ENCODE measurements at places on chromosomes 3 and 15.

DNA sequence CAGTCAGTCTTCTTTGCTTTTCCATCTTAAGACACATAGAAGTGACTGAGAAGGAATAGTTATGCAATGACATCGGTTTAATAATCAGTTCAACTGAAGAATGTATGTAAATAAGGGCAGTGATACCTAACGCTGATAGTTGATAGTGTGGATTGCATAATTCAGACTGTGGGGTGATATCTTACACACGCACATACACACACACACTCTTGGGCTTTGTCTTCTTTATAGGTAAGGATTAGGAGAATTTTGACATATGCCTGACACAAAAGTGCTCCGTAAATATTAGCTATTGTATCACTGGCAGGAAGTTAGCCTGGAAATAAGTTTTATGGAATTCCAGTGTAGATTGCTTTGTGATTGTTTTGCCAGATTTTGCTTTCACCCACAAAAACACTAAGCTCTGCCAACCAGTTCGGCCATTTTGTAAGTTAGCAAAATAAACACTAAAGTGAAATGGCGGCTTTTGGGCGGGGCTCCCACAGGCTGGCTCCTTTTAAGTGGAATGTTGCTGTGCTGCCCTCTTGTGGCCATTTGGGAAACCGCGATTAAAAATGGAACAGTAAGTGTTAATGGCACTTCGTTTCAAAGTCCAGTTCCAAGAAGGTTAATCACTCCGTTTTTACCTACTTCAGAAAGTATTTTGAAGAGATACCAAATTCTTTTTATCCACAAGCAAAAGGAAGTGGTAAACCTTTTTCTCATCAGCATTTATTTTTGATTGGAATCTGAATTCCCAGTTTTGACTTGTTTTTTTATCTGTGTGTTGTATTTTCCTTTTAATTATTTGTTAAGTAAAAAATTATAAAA lies 17.7 kb downstream of the CHD2 start:
- peak; percentile 89 for DNase-seq

- no peak for DNase-seq
Observed at GRCh38 chr15:82653483-82654168, 6.5 kb upstream of the CPEB1 start.

DNA sequence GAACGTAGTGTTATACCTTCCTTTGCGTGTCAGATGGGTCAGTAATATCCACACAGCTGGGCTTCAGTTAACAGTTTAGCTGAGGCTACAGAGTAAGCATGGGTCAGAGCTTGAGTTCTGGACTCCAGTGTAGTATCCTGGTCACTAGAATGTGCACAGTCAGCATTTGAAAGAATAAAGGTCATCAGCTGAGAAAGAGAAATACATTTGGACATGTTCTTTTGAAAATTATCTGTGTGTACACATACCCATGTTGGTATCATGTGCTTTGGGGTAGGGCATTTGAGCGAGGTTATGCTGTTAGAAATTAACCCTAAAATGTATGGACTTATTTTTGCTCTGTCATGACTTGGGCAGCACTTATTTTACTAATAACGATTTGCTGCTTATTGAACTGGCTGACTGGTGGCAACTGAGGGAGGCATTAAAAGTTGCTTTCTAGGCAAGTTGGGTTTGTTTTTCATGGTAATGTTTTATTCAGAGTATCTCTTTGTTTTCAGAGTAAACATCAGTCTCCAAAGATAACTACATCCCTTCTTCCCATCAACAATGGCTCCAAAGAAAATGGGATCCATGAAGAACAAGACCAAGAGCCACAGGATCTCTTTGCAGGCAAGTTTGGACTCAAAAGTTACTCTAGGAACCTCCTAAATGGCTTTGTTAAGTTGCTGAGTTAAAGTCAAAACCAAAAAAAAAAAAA lies 16.4 kb downstream of the SNX1 start:
- no peak for DNase-seq

DNA sequence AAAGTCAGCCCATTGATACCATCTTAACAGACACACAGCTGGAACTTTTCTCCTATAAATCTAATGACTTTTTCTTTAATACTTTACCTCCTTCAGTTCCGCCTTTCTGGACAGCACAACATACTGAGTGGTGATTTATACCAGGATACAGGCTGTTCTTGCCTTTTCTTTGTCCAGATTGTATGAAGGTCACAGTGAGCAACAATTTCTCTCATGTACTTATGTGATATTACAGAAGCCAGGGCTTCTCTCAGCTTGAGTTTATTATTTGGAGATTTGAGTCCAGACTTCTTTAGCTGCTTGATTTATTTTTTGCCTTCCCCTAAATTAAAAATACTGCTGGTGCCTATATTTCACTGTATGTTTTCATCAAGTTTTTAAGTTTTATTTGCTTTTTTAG lies 976.0 kb downstream of the ROBO2 start:
- no peak for DNase-seq

DNA sequence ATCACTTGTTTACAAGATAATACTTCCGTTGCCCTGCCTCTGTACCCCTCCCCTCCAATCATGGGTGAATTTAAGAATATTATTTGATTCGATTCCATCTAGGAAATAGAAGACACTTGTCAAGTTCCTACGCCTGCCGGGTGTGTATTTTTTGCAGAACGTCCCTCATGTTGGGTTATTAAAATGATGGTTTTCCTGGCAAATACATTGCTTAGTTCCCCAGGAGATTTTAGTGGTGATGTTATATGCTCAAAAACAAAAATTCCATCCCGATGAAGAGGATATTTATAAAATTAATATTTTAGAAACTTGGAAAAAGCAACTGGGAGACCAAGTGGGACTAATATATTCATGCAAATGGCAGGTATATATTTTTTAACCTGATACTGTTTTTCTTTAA lies 548.4 kb downstream of the EDEM1 start:
- DNase-seq: no peak

DNA sequence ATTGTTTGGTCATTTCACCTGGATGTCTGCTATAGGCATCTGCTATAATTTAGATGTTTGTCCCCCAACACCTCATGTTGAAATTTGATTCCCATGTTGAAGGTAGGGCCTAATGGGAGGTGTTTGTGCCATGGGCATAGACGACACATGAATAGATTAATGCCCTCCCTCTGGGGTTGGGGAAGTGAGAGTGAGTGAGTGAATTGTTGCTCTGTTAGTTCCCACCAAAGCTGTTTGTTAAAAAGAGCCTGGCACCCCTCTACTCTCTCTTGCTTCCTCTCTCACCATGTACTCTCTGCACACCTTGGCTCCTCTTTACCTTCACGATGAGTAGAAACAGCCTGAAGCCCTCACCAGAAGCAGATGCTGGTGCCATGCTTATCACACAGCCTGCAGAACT lies 23.9 kb upstream of the SORD start:
- DNase-seq: no peak

GRCh38 chr3:4716706-4717362 lies 223.7 kb downstream of the ITPR1 start:
- no peak for DNase-seq

DNA sequence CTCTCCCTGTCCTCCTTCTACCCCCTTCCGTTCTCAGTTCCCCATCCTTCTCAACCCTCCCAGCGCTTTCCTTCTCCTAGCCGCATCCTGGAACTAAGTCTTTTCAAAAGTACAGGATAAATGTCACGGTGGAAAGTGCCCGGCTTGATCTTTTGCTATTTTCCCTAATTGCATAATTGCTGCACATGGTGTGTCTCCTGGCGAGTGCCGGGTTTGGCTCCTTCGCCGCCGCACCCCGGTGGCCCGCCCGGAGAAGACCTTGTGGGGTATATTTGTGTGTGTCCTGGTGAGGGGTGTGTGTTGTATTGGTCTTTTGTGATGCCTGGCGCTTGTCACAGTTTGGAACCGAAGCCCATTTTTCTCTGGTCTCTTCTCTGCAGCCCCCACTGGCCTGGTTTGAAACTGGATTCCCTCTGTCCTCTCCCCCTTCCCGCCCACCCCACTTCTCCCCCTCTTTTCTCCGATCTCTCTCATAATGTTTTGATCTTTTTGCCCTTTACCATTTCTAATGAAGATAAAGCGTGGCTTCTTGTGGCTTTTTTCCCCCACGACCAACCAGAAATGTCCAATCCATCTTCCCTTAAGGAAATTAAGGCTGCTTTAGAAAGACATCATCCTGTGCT lies 692 bp downstream of the UBE2E2 start:
- DNase-seq: no peak

DNA sequence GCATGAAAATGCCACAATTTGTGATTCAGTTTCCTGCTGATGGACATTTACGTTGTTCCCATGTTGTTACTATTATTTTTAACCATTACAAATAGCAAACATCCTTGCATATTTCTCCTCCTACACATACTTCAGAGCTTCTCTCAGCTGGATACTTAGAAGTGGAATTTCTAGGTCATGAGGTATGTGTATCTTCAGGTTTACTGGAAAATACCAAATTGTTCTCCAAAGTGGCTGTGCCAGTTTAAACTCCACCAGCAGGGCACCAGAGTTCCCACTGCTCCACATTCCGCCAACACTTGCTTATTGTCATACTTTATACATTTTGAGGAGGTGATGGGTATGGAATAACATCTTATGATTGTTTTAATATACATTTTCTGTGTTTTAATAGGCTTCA lies 45.7 kb downstream of the PRR23E start:
- no peak for DNase-seq

- no peak for DNase-seq
Observed at GRCh38 chr15:64774629-64775493, 528 bp downstream of the RBPMS2 start.

- no peak for DNase-seq
Observed at GRCh38 chr3:150917951-150918350, 12.7 kb upstream of the MINDY4B start.

GRCh38 chr15:73799466-73799865 lies 46.3 kb upstream of the INSYN1 start:
- no peak for DNase-seq

GRCh38 chr3:37891227-37891626 lies 29.5 kb downstream of the CTDSPL start:
- no peak for DNase-seq

DNA sequence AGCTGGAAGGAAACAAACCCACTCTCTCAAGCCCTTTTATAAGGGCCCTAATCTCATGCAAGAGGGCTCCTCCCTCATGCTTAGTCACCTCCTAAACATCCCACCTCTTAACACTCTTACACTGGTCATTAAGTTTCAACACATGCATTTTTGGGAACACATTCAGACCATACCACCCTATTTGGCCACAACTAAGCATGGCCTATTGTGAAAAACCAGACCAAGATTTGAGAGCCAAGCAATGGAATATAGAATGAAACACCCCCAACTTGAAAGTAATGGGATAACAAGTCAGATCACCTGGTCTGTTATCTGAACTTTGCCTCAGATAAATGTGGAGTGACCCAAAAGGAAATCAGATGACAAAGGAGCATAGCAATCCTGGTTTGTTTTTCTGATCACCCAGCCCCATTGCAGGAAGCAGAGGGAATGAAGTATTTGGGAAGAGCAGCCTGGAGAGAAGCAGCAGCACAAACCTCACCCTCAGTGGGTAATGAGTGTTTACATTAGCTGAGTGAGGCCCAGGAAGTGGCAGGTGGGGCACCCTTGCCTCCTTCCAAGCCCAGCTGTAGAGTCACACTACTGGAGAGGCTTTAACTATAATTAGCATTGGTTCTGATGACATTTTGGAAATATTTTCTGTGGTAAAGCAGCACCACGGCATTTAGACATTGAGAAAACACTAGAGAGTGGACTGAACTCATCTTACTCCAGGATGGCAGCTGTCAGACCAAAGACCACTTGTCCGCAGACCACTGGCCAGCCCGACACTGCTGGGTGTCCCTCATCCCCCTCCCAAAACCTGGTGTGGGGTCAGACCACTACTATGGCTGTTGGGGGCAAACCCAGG lies 48.8 kb upstream of the PRTG start:
- DNase-seq: no peak

GRCh38 chr3:48504051-48504946 lies at the start of gene SHISA5:
TSS of gene SHISA5 (minus strand) at chr3:48504174. CDS start at chr3:48504094, 80 bp downstream.
- peak; percentile 25 for DNase-seq

DNA sequence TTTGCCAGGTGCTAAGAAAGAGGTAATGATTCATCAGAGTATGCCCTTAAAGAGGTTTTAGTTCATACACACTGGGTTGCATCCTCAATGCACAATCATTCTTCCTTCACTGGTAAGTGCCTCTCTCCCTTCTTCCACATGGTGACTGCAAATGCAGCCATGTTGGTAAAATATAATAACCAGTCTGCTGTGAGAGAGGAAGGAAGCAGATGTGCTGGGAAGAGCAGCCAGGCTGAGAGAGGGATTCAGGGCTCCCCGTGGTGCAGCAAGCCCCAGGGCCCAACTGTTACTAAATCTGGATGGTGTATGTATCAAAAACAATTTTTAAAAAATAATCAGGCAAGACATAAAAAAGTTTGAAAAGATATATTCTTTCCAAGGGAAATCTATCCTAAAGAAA lies 498.1 kb downstream of the MAGI1 start:
- no peak for DNase-seq

- no peak for DNase-seq
Observed at GRCh38 chr15:91061997-91062396, 38.1 kb upstream of the SV2B start.

Measured in activated naive CD4-positive, alpha-beta T cell (primary cell).